Panc1 (cell line): ENCODE measurements at places on chromosomes 5 and 9.

DNA sequence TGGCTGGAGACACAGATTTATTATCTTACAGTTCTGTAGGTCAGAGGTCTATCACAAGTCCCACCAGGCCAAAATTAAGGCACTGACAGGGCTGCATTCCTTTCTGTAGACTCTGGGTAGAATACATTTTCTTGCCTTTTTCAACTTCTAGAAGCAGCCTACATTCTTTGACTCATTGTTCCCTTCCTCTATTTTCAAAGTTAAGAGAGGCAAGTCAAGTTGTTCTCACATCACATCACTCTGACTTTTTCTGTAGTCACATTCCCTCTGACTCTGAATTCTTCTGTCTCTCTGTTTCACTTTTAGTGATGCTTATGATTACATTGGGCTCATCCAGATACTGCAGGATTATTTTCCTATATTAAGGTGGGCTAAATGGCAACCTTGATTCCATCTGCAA is 119.0 kb downstream of the MELK start:
- no peak for DNase-seq

- DNase-seq = no peak
Measured at GRCh38 chr5:68258531-68258930, 43.0 kb downstream of the PIK3R1 start.

DNA sequence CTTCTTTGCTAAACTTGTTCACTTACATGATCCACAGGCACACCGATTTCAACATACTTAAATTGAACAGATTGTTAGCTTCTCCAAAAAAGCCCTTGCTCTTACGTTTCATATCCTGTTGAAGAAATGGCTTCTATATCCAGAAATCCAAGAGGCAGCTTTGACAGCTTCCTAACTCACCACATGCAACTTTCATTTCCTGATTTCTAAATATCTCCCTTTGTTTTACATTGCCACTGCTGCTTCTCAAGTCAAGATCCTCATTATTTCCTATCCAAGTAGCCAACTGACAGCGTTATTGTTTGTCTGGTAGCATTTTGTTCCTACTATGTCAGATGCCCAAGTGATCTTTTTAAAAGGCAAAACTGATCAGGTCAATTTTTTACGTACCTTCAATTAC is 913.2 kb upstream of the TYRP1 start:
- no peak for DNase-seq

DNA sequence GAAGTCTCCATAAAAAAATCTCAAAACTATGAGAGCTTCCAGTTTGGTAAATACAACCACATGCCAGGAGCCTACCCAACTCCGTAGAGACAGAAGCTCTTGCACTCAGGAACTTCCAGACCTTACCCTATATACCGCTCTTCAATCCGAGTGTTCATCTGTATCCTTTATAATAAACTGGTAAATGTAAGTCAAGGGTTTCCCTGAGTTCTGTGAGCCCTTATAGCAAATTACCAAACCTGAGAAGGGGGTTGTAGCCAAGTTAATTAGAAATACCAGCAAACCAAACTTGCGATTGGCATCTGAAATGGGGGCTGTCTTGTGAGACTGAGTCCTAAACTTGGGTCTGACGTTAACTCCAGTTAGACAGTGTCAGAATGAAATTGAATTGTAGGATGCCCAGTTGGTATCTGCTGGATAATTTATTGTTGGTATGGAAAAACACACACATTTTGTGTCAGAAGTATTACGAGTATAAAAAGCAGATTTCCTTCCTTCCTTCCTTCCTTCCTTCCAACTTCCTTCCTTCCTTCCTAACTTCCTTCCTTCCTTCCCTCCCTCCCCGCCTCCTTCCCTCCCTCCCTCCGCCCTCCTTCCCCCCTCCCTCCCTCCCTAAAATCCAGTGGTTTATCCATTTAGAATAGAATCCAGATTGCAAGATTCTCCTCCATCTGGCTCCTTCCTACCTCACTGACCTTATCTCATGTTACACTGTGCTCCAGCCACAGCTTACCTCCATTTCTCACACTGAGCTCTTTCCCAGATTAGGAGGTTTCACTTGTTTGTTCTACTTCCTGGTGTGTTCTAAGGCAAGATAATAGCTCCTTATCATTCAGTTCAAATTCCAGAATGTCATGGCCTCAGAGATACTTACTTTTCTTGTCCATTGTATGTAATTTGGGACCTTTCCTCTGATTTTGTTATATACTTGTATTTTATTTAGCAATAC is 196.7 kb downstream of the WDR70 start:
- no peak for DNase-seq

- DNase-seq = no peak
Measured at GRCh38 chr5:159929176-159929575, 12.9 kb downstream of the ADRA1B start.

DNA sequence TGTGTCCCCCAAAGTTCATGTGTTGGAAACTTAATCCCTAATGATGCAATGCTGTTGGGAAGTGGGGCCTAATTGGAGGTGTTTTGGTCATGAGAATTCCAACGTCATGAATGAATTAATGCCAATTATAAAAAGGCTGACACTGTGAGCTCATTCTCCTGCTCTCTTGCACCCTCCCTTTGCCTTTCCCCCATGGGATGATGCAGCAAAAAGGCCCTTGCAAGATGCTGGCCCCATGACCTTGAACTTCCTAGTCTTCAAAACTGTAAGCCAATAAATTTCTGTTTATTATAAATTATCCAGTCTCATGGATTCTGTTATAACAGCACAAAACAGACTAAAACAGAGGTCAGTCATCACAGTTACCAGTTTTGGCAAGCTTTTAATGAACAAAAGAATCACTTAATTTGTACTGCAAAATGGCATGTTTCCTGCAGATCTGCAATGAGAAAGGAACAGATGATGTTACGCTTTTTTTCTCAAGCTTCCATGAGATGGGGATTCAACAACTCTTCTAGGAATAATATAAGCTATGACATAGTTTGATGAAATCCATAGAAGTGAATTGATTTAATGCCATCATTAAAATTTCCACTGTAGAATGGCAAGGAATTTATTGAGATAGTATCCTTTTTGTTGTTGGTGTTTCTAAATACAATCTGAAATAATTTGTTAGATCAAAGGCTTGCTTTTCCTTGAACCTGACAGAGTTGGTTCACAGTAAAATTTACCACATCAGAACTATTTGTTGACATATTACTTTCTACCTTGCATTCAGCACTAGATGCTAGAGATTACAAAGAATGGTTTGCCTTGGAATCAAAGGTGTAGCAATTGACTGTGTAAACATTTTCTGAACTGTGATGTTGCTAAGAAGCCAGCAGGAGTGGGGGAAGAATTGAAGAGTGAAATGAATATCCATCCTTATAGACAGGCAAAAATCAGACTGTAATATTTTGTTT is 29.3 kb upstream of the RFK start:
- no peak for DNase-seq

- peak; percentile 48 for DNase-seq
Measured at GRCh38 chr9:90301277-90301653, 341.4 kb downstream of the DIRAS2 start.

GRCh38 chr5:89901983-89902382 is 507.6 kb downstream of the CETN3 start:
- DNase-seq = no peak

- DNase-seq = no peak
Measured at GRCh38 chr5:113195251-113195650, 218.7 kb downstream of the DCP2 start.

- no peak for DNase-seq
Measured at GRCh38 chr9:33318225-33318624, 27.9 kb downstream of the NFX1 start.

- DNase-seq = no peak
Measured at GRCh38 chr5:127667926-127668325, 19.0 kb downstream of the CTXN3 start.

- DNase-seq = no peak
Measured at GRCh38 chr5:112574536-112574935, 155.5 kb upstream of the EPB41L4A start.

DNA sequence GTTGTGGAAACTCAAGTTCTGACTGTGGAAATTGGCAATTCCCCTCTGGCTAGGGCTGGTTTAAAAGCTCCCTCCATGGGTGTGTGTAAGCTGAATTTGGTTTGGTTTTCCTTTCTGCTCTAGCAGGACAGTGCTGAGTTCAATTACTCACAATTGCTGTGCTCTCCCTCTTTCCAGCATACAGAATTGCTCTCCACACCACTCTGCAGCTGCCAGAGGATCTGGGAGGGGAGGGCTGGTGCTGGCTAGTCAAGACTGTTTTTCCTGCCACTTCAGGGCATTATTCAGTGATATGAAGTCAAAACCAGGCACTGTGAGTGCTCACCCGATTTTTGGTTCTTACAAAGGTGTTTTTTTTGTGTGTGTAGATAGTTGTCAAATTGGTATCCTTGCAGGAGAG is 336.9 kb upstream of the SLC24A2 start:
- no peak for DNase-seq

GRCh38 chr9:70079417-70080037 is 35.9 kb downstream of the MAMDC2 start:
- DNase-seq = no peak

- DNase-seq = no peak
Measured at GRCh38 chr5:61504143-61504770, 172.2 kb downstream of the ZSWIM6 start.

DNA sequence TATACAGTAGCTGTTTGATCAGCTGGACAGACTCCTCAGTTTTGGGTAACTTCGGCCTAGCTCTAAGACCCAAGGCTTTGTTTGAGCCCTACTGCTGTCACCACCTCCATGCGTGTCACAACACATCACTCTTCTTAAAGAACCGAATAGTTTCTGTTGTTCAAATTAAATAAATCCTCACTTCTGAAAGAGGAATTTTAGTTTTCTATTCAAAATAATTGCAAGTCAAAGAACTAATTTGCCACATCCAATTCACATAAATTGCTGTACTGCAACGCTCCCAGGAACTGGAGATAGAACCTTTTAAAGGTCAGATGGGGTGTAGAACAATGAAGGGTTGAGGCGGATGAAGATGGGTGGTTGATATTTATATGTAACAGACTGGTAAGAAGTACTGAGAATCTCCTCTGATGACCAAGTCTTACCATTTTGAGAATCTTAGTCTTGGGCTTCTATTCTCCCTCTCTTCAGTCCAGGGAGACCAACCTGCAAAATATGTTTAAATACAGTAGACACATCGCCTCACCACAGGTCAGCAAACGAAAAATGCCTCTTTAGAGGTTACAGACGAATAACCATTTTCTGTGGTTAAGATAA is 1.6 kb downstream of the NREP start:
- DNase-seq = no peak

- DNase-seq = peak; percentile 48
Measured at GRCh38 chr5:143341807-143342570, 61.5 kb downstream of the NR3C1 start.

GRCh38 chr9:32589083-32589723 is 16.2 kb upstream of the NDUFB6 start:
- DNase-seq = no peak
